ENCODE measurements at places on chromosomes 1 and 21.
A peak's percentile ranks its signal among the peaks of the same experiment; 100 is the strongest.

GRCh38 chr1:101308935-101309333 lies 72.1 kb downstream of the S1PR1 start:
- DNase-seq = no peak

GRCh38 chr1:86380257-86380861 lies 15.8 kb downstream of the ODF2L start:
- DNase-seq = peak; percentile 38

DNA sequence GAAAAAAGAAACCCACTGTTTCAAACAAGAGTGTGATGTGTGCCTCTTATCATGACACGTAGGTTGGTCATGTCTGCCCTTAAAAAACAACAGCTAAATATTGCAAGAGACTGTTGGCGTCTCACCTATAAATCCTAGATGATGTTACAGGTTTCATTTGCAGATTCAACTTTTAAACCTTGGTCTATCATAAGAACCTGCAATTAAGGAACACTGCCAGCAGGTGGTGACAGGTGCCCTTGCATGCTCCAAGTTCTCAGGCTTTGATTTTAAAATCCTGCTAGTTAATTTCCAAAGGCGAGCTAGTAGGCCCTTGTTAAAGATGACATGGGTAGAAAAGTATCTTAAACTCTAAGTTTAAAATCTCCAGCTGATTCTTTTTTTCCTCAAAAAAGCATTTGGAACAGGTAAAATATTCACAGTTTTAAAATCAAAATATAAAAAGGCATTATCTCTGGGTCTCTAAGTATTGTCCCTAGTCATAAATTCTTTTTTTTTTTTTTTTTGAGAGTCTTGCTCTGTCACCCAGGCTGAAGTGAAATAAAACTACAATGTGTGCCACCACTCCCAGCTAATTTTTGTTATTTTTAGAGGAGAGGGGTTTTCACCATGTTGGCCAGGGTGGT lies 39.1 kb downstream of the CLSTN1 start:
- DNase-seq = peak; percentile 67

GRCh38 chr1:193593147-193593885 lies 406.9 kb upstream of the B3GALT2 start:
- DNase-seq = no peak

DNA sequence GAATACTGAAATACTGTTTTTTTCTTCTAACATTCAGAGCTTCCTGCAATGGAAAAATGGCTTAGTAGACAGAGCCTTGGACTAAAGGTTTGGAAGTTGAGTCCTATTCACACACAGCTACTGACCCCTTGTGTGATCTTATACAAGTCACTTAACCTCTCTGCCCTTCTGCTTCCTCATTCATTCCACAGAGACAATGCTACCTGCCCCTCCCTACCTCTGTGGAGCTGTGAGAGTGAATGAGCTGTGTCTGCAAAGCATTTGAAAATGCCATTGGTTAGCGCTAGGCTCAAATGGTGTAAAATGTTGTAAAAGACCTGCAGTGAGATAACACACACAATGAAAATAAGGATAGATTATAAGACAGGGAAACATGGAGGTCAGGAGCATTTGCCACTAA lies 214.4 kb downstream of the BARHL2 start:
- no peak for DNase-seq

DNA sequence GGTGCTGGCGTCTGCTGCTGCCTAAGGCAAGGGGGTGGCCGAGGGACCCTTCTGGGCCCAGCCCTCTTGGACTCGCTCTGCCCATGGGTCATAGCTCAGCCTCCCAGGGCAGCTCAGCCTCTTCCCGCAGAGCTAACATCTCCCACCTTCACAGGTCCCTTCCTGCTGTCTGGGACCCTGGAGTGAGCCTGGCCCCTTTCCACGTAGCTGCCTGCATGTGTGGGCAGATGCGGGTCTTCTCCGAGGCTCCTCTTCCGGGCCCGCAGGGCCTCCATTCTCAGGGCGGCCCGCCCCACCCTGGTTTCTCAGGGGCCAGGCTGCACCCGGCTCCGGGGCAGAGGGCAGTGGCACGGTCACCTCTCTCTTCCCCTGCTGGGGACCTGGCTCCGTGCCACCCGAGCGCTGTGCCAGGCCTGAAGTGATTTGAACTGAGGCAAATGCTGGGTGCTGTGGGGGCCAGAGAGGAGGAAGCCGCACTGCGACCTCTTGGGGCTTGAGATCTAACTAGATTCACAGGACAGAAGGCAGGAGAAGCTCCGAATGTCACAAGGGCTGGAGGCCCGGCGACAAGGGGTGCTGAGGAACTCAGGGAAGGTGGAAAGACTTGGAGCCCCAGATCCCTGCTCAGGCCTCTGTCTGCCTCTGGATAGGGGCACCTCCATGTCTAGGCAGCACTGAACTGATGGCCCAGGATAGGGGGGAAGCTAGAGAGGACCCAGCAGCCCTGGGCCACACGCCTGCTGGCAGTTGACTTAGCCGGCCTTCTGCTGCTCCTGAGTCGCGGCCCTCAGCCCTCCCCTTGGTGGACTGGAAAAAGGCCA lies 40.7 kb downstream of the COQ8A start:
- no peak for DNase-seq

DNA sequence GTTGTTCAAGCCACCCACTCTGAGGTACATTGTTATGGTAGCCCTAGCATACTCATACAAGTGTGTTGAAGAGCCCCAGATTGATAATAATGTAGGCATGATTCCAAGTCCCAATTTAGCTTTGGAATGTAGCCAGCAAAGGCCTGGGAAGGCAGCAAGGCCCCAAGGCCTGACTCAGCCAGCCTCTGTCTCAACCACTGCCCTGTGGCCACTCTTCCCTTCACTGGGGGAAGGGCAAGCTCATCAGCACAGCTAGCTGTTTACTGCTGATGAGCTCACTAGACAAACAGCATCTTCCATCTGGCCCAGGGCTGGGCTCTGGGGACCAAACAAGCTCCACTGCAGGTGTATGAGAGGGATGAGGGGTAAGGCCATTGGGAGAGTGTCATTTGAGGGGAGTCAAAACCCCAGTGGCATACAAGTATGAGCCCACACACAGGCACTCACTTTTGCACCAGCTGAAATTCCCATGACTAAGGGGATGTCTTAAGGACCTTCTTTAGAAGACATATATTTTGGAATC lies 2.2 kb upstream of the IRF6 start:
- DNase-seq = peak; percentile 50

GRCh38 chr1:218930000-218930399 lies 243.7 kb upstream of the LYPLAL1 start:
- no peak for DNase-seq

- DNase-seq = no peak
Observed at GRCh38 chr1:58911841-58912499, 128.1 kb upstream of the JUN start.

DNA sequence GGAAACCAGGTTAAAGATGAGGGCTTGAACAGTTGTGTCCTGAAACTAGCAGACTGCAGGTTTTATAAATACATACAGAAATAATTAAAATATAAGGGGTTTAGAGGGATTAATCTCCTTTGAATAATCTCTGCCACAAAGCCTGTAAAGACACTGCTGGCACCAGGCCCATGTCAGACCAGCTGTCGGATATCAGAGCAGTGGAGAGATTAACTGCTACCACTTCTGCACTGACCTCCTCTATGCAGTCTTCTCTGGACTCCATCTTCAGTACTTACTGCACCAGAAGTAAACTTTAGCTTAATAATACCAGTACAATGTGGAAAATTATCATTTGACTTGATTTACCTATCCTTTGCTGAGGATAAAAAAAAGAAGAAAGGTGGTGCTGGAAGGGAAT lies 128.6 kb downstream of the LHX4 start:
- DNase-seq = peak; percentile 77

- no peak for DNase-seq
Observed at GRCh38 chr1:231062500-231063270, 22.6 kb upstream of the FAM89A start.

DNA sequence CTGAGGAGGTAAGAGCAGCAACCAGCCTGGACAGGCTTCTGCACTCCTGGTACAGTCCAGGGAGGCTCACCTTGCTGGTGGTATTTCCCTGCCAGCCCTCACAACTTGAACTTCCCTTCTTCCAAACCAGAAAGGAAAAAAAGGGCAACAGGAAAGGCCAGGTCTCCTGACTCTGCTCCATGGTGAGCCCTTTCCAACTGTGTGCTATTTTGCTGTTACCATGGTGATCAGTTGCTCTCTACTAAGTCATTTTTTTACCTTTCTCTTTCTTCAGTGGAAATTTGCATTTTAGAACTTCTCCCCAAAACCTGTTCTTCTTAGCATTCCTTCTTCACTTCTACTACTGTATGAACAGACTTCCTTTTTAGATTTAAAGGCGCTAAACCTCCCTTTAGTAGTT lies 164.3 kb downstream of the GRIK1 start:
- DNase-seq = no peak

DNA sequence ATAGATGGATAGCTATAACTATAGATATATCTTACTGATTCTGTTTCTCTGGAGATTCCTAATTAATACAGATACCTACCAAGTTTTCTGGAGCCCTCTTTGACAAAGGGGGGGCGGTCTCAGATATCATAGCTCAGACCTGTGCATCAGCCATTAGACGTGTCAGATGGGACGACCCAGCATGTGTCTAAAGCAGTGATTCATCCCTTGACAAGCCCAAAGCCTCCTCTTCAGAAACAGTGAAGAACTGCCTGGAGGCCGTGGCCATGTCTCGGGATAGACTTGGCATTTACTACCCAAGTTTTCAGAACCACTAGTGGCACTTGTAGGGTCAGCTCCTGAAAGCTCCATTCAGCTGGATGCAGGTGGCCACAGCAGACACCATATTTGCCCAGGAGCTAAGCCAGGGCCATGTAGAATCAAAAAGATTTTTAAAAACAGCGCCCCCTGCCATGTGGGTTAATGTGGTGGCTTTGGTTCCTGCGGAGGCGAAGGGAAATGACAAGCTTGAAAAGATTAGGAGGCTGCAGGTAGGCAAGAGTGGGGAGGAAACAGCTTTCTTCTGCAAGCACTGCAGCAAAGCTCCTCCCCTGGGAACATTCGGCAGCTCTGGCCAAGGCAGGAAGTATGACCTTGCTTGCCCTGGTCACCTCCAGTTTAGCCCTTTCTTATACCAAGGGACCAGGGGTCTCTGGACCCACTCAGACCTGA lies 82.2 kb downstream of the FBXO2 start:
- DNase-seq = no peak

DNA sequence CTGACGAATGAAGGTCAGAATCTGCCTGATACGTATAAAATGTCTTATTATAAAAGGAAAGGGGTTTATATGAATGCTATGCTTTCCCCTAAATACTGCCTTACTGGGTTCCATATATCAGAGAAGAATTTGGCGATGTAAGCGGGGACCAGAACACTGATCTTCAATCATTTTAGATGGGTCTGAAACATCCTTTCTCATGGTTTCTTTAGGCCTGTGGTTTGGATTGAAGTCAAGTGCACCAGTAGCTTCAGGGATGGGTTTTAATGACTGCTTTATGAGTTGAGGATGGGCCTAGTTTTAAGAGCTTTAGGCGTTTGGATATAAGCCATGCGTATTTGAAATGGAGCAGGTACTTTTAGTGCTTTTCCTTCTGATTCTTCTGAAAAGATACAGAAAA lies 6.9 kb downstream of the FMN2 start:
- no peak for DNase-seq

DNA sequence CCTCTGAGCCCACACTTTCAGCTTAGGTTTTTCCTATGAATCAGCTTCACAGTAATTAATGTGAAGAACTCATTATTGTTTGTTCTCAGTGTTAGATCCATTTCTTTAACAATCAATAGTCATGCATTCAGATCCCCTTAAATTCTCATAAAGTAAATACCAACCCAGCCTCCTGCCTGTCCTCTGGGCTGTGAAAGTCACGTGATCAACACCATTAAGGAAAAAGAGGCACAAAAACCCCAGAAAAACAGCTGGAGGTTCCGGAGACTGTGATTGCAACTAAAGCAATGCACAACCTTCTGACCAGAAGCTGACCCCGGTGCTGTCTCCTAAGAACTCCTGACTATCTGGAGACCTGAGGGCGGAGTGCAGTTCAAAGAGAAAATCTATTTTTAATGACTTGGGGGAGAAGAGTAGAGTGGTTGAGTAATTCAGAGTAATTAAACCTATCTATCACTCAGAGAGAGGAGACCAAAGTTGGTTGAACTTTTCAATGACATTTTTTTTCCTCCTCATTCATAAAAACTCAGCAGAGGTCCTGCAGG lies 132.5 kb downstream of the PLXNA2 start:
- DNase-seq = no peak

DNA sequence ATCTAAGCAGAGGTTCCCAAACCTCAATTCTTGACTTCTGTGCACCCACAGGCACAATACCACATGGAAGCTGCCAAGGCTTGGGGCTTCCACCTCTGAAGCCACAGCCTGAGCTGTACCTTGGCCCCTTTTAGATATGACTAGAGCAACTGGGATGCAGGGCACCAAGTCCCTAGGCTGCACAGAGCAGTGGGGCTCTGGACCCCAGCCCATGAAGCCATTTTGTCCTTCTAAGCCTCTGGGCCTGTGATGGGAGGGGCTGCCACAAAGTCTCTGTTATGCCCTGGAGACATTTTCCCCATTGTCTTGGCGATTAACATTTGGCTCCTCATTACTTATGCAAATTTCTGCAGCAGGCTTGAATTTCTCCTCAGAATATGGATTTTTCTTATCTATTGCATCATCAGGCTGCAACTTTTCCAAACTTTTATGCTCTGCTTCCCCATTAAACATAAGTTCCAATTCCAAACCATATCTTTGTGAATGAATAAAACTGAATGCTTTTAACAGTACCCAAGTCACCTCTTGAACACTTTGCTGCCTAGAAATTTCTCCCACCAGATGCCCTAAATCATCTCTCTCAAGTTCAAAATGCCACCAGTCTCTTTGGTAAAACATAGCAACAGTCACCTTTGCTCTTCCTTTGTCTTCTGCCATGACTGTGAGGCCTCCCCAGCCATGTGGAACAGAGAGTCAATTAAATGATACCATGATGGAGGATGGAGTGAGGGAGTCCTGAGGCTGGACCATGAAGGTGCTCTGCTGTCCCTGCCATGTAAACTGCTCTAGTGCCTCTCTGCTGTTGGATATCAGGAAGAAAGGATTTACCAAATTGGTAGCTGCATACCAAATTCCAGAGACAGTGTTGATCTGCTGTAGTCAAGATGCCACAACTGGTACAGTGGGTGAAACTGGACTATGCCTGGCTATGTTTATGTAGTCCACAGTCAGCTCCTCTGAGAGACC lies 37.6 kb downstream of the RUNX3 start:
- DNase-seq = no peak

DNA sequence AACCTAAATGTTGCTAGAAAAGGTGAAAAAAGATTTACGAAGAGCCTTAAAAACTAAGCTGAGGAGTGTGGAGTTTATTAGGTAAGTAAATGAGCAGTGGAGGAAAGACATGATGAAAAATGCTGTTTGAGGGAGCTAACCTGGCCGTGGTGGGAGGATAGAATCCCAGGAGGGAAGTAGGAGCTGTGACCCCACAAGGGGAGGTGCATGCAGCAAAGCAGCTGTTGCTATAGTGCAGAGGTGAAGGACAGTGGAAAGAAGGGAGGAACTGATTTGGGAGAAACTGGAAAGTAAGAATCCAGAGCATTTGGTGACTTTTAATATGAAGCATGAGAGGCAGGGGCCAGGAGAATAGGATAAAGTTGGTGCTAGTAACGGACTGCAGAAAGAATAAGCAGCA lies 271.7 kb upstream of the ADGRL2 start:
- DNase-seq = no peak

- DNase-seq = no peak
Observed at GRCh38 chr21:35216996-35217395, 167.9 kb upstream of the RUNX1 start.

All from NCI-H446 (cell line).